ENCODE measurements at places on chromosomes 7 and 10.

- DNase-seq, result peak; percentile 49
These were observed 104.5 kb downstream of the RAB11FIP2 start for GRCh38 chr10:117942226-117942625.

- DNase-seq, result no peak
These were observed 350.1 kb downstream of the HGF start for GRCh38 chr7:81419731-81420130.

GRCh38 chr10:10644008-10644646 is 373.5 kb upstream of the CELF2 start:
- DNase-seq, result no peak

DNA sequence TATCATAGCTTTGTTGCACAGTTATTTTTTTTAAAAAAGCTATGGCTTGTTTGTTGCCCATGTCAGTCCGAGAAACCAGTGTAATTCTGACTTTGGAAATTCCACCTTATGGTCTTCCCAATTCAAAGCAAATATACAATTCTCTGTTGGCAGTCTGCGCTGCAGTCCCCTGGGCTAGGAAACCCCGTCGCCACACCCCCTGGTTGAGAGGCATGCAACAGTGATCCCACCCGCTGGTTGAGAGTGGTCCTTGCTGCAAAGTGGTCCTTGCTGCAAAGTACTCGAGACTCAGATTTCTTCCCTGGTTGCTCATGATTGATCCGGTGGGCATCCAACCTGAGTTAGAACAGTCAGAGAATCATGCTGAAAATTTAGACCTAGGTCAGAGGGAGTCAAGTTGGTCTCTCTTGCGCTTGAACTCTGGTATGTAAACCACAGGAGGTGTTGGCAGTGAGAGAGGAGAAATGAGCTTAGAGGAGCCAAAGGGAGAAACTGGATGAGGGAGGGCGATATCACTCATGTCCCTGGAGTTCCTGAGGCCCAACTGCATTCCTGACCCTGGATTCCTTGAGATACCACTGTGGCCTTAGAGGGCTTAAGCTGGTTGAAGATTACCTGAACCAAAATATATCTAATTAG is 45.0 kb upstream of the STK17A start:
- no peak for DNase-seq

DNA sequence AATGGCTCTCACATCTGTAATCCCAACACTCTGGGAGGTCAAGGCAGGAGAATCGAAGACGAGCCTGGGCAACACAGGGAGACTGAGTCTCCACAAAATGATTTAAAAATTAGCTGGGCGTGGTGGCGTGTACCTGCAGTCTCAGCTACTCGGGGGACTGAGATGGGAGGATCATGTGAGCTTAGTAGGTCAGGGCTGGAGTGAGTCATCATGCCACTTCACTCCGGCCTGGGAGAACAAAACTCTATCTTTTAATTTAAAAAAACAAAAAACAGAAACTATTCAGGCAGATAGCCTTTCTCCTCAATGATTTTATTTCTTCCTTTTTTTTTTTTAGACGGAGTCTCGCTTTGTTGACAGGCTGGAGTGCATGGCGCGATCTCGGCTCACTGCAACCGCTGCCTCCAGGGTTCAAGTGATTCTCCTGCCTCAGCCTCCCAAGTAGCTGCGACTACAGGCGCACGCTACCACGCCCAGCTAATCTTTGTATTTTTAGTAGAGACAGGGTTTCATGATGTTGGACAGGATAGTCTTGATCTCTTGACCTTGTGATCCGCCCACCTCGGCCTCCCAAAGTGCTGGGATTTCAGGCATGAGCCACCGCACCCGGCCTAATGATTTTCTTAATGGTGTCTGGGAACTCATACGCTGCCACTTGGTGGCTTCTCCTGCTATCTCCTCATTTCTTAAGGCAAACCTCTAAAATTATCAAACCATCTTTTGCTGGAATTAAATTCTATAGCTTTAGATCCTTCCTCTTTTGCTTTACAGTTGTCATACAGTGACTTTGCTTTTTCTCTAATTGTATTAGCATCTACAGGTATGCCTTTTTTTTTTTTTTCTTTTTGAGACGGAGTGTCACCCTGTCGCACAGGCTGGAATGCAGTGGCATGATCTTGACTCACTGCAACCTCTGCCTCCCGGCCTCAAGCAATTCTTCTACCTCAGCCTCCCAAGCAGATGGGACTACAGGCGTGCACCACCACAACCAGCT is 22.9 kb downstream of the SRPK2 start:
- no peak for DNase-seq

GRCh38 chr7:110675383-110676103 is 415.4 kb upstream of the LRRN3 start:
- no peak for DNase-seq

DNA sequence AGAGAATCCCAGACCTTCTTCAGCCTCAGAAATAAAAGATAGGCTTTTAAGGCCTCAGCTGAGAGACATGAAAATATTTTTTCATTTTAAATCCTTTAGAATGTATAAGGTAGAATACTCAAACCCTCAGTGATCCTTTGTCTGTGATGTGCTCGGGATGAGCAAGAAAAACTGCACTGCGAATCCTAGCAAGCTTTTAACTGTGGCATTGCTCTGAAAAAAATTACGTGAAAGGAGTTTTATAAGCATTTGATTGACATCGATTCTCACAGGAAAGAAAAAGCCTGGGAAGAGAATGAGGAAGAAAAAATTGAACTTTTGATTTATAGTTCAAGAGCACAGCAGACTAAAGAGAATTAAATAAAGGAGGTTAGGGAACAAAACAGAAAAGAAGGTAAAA is 120.0 kb downstream of the TMEM168 start:
- DNase-seq, result no peak

- no peak for DNase-seq
These were observed 182.0 kb upstream of the PHYHIPL start for GRCh38 chr10:58994226-58995057.

GRCh38 chr7:149869291-149869650 is 4.5 kb upstream of the ATP6V0E2 start:
- DNase-seq, result no peak

GRCh38 chr10:75202321-75203045 is 8.1 kb upstream of the VDAC2 start:
- no peak for DNase-seq

DNA sequence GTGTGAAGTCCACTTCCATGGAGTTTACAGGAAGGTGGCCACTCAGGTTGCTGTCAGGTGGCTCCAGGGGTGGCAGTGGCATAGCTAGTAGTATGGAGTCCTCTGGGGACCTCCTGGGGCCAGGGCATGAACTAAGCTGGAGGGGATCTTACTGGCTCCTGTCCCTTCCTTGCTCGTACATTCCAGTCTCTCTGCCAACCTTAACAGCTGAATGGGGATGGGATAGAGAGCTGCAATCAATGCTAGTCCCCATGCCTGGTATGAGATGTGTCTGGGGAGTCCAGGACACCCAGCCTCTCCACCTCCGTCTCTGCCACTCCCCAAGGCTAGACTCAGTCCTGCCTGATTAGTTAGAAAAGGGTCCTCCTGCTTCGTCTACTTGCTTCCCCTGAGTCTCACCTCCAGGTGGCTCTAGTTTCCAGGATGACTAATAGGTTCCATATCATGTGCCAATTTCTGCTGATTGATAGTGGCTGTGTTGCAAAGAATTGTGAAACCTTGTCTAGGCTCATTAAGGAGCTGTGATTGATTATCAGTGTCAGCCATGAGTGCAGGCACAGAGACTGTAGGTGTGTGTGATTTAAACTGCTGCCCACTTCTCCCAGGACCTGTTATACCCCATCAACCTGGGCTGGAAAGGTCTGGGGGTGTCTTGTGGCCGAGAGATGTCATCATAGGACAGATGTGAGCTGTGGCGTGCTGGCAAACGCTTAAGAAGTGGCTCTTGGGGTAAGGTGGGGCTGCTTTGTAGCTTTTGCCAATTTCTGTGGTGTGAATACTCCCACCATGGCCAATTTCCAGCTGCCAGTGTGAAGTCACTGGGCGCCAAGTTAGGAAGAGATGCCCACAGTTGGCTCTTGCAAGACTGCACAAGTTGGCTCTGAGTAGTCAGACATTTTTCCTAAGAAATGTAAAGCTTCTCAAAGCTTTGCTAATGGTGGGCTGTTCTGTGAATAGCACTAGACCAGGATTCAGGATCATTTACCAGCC is 59.8 kb downstream of the COL13A1 start:
- peak; percentile 81 for DNase-seq

GRCh38 chr7:145497911-145498525 is 618.6 kb upstream of the CNTNAP2 start:
- no peak for DNase-seq

GRCh38 chr7:45182856-45183710 is 25.5 kb downstream of the RAMP3 start:
- no peak for DNase-seq

- DNase-seq, result peak; percentile 21
These were observed 50.8 kb downstream of the AP3M1 start for GRCh38 chr10:74099836-74100235.

DNA sequence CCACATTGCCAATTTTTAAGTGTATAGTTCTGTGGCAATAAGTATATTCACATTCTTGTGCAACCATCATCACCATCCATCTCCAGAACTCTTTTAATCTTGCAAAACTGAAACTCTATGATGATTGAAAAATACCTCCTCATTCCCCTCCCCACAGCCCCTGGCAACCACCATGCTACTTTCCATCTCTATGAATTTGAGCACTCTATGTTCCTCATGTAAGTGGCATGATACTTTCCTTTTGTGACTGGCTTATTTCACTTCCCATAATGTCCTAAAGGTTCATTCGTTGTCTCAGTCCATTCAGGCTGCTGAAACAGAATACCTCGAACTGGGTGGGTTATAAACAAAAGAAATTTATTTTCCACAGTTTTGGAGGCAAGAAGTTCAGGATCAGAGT is 23.4 kb upstream of the EGR2 start:
- DNase-seq, result no peak

DNA sequence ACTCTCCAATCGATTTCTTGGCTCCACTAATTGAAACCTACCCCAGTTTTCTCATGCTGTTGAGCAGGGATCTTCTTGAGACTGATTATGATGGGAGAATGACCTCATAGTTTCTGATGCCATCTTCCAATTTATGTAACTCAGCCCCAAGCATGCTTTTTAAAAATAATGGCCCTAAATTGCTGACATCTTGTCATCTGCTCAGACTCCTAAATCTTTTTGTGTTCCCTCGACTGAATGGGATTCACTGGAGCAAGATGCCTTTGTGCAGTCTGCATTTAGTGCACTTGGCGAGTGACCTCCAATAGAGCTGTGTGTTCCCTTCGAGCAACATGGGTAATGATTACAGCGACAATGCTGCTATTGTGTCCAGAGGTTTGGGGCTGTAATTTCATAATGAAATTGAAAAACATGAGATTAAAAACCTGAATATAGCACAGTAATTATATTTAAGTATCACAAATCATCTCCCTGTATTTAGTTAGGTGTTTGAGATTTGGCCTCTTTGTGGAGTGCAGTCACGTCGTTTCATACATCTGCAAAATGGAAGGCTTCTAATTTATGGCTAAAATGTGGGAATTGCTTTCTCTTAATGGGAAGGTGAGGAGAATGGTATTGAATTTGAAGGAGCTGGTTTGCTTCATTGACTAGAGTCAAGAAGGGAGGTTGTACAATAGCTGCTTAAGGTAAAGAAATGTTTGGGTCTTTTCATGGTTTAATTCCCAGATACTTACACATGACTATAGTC is 192.9 kb downstream of the AUTS2 start:
- DNase-seq, result no peak

All from tongue (tissue), 3 donors.